ENCODE measurements at places on chromosomes 1 and 21.

- no peak for DNase-seq
Measured at GRCh38 chr1:35112668-35113067, 33.5 kb downstream of the ZMYM1 start.

DNA sequence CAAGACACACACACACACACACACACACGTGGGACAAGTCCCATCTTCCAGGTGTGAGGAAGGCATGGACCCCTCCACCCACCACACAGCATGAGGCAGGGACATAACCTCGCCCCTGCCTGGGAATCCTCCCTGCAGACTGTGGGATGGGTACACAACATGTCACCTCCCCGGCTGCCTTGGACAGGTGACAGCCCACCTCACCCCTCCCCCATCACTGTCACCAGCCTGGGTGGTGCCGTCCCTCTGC is 40.7 kb downstream of the AHDC1 start:
- DNase-seq: no peak

- no peak for DNase-seq
Measured at GRCh38 chr21:44261675-44262295, at the start of gene DNMT3L. Gene DNMT3L, minus strand, starts transcription at chr21:44261897. Its CDS starts 638 bp downstream, at chr21:44261259.

- DNase-seq: no peak
Measured at GRCh38 chr1:51567653-51568052, 48.6 kb upstream of the EPS15 start.

GRCh38 chr1:31936278-31936980 is 1.7 kb downstream of the PTP4A2 start:
- no peak for DNase-seq

DNA sequence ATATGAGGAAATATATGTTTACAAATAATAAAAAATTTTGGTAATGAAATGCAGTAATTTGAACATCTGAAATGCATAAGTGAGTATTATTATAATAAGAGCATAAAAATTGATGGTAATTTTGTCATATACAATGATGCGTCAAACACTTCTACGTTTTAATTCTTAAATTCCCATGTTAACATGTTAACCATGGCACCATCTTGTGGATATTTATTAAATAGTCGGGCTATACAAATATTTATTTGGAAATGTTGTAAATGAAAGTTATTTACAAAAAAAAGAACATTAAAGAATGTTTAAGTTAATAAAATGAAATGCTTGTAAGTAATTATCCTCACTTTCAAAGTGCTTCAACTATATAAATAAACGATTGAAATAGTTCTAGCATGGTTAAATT is 57.2 kb upstream of the C1orf185 start:
- DNase-seq: no peak

GRCh38 chr1:92399076-92399475 is 87.6 kb downstream of the GFI1 start:
- DNase-seq: no peak

DNA sequence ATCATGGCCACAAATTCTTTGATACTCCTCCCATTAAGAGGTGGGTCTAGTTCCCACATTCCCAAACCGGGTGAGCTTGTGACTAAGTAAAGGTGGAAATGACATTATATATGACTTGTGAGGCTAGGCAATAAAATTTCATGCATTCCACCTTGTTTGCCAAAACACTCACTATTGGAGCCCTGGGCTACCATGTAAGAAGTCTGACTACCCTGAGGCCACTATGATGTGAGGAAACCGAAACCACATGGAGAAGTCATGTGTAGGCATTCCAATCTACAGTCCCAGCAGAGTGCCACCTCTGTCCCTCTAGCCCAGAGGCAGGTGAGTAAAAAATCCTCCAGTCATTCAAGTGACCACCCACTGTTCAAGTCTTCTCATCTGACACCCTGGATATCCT is 17.9 kb upstream of the SMG7 start:
- DNase-seq: no peak

DNA sequence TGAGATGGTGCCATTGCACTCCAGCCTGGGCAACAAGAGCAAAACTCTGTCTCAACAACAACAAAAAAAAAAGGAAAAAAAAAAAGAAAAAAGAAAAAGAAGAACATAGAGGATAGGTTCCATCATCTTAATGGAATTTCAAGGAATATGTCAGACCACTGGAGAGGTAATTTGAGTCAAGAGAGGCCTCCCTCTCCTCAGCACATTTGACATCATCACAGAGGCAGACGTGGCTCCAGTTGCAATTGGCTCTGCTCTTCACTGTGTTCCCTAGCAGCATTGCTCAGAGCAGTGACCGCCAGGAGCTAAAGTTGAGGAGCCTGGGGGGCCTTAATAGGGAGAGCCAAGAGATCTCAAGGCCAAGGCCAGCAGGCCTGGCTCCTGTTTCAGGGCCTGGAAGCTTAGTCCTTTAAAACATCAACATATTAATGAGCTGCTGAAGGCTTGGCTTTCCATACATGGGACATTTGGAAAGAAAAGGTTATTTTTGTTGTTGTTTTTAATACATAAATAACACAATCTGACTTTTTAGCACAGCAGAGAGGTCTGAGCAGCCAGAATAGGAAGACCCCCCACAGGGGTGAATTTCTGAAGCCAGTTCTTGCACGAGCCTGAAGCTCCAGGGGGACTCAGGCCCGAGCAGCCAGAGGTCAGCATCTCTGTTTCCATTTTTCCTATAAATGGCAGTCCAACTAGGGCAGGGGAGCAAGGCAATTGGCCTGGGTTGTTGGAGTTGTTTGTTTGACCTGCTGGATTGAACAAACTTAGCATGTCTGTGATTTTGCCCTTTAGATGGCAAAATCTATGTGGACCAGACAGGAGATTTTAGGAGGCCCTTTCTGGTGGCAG is 118.3 kb upstream of the FGGY start:
- DNase-seq: no peak

- no peak for DNase-seq
Measured at GRCh38 chr21:31218830-31219608, 125.0 kb downstream of the TIAM1 start.

GRCh38 chr1:21801100-21801499 is 11.0 kb upstream of the LDLRAD2 start:
- DNase-seq: no peak

DNA sequence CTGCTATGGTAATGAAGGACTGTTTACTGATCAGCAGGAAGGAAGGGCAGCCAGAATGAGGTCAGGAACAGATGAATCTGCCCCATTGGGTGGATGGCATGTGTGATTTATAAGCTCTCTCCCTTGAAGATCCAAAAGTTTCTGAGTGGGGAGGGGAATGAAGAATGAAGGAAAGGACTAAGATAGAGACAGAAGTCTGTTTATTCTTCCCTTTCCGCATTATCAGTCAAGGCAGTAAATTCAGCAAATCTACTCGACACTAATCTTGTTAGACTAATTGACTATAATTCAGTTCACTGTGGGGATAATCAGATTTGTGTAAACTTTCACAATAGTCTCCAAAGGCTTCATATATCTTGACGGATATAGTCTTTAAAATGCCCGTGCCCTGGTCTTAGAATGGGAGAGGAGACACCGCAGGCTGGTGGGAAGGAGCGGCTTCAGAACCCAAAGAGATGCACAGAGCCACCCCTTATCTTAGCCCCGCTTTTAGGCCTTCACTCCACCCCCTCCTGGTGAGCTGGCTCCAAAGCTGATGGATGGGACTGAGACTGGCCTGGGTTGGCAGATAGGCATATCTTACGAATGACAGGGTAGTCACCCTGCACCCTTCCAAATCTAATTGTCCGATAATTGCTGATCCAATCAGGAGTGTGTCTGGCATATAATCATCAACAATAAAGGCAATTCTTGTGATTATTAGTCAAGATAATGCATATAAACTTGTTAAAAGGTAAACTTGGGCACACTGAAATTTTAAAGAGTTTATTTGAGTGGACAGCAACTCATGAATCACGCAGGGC is 76.0 kb upstream of the PPM1J start:
- DNase-seq: no peak

DNA sequence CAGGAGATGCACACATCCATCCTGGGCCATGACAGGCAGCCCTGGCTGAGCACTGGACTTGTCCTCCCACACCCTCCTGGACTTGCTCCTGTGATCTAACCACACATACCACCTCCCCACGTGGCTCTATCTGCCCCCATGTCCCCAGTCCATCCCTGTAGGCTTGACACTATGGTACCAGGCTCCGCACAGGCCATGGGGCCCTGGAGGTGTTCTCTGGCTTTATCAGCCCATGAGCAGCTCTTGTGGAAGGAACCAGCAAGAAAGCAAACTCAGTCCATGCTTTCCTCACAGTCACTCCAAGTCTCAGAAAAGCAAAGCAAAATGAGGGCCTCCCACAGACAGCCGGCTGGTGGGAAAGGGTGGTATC is 61.6 kb downstream of the CD46 start:
- DNase-seq: no peak

- DNase-seq: no peak
Measured at GRCh38 chr1:201591981-201592380, 53.1 kb downstream of the NAV1 start.

DNA sequence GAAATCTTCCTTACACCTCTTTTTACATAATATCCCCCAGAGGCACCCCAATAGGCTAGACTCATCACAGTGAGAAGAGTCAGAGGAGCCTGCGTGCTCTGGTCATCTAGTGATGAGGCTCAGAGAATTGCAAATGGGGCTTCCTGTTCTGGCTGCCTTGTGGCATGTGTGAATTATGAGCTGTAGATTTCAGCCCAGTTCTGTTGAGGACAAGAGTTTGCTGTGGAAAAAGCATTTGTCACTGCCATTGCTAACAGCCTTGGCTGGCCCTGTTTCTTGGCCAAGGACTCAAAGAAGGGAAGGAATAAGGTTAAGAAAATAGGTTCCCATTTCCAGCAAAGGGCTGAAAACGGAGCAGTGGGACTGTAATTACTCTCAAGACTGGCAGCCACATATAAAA is 30.7 kb downstream of the MRAP start:
- DNase-seq: no peak

DNA sequence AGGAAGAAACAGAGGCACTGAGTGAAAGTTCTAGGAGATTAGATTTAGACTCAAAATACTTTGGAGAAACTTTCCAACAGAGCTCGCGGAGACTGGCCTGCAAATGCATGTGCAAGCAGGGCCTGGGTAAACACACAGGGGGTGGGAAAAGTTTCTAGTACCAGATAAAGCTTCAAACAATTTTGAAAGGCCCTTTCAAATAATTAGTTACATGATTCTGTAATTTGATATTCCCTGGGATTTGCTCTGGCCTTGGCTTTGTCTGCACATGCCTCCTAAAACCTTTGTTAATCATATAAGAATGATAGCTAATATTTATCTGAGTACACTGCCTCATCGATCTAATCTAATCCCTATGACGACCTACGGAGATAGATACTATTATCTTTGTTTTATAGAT is 31.3 kb downstream of the VTCN1 start:
- DNase-seq: no peak

DNA sequence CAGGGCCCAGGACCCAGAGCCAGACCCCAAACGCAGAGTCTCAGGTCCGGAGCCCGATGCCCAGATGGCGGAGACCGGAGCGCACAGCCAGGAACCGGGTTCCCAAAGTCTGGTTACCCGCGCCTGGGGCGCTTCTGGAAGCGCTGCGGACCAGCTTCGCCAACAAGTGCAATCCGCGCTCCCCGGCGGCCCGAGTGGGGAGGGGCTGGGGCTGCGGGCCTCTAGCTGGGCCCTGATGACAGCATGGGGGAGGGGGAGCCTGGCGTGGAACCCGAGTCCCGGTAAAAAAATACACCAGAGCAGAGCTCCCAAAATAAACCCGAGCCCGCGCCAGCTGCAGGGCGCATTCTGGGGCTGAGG is 494 bp downstream of the NT5C1A start:
- DNase-seq: no peak

- DNase-seq: no peak
Measured at GRCh38 chr21:45509566-45510465, 32.4 kb downstream of the SLC19A1 start.

DNA sequence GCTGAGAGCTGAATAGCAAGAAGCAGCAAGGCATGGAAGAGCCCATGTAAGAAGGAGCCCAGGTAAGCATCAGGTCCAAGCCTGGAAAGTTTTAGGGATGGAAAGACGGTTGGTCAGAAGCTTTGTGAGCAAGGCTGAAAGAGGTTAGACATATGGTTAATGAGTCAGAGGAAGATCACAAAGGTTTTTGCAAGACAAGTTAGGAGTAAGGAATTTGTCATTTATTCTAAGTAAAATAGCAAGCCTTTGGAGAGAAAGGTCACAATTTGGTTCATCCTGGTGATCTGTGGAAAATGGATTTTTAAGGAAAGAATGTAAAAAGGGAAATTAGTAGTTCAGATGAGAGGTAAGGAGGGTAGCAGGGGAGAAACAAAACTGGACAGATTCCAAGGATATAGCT is 106.7 kb downstream of the DPYD start:
- no peak for DNase-seq

DNA sequence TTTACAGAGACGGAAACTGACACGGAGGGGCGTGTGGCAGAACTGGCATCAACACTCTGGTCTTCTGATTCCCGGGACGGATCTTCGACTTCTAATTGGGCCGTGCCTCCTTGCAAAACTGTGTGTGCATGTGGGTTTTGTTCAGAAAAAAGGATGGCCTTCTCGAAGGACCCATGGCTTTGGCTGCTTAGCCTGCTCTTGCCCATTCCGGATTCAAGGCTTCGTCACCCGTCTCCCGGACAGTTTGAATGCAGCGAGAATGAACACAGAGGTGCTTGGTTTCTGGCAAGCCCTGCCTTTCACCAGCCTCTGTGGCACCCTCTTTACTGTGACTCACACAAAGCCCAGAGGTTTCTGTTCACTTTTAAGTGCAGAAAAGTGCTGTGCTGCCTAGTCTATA is 120.1 kb downstream of the PRDM2 start:
- DNase-seq: no peak

GRCh38 chr1:221069178-221069903 is 190.1 kb downstream of the HLX start:
- no peak for DNase-seq

- no peak for DNase-seq
Measured at GRCh38 chr1:77687519-77687906, 5.1 kb upstream of the ZZZ3 start.

- no peak for DNase-seq
Measured at GRCh38 chr1:12416744-12417143, 186.9 kb downstream of the VPS13D start.

- no peak for DNase-seq
Measured at GRCh38 chr1:156899956-156900718, 6.6 kb downstream of the PEAR1 start.

DNA sequence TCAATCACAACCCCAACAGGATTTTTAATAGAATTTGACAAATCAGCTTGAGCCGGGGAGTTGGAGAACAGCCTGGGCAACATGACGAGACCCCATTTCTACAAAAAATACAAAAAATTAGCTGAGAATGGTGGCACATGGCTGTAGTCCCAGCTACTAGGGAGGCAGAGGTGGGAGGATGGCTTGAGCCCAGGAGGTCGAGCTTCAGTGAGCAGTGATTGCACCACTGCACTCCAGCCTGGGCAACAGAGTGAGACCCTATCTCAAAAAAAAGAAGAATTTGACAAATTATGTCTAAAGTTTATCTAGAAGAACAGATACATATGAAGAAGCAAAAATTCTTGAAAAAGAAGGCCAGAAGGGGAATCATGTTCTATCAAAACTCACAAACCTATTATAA is 43.2 kb downstream of the FRRS1 start:
- DNase-seq: no peak

GRCh38 chr1:15826810-15827507 is 19.5 kb upstream of the UQCRHL start:
- no peak for DNase-seq
